ENCODE measurements at places on chromosomes 7 and 10. TPM values are rescaled to one million over a fixed set of nuclear protein-coding genes. Genes with fewer than 3 reads are reported as not detected.

DNA sequence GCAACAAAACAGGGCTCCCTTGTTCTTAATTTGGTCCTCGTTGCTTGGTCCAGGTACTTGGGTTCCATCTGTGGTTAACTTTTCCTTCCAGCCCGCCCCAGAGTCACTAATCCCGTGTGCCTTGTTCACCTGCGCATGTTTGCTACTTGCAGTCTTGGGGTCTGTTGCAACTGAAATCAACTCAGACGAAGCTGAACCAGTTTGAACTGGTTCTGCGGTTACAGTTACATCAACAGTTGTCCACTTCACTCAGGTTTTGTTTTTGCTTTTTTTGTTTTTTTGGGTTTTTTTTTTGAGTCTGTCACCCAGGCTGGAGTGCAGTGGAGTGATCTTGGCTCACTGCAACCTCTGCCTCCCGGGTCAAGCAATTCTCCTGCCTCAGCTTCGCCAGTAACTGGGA lies 34.7 kb downstream of the TRRAP start:
- no peak for DNase-seq

- DNase-seq = no peak
Observed at GRCh38 chr10:114070710-114071109, 27.0 kb downstream of the ADRB1 start.

GRCh38 chr10:97578171-97578844 lies 5.7 kb downstream of the ANKRD2 start:
- no peak for DNase-seq

GRCh38 chr7:124965553-124965952 lies 35.9 kb upstream of the POT1 start:
- no peak for DNase-seq

DNA sequence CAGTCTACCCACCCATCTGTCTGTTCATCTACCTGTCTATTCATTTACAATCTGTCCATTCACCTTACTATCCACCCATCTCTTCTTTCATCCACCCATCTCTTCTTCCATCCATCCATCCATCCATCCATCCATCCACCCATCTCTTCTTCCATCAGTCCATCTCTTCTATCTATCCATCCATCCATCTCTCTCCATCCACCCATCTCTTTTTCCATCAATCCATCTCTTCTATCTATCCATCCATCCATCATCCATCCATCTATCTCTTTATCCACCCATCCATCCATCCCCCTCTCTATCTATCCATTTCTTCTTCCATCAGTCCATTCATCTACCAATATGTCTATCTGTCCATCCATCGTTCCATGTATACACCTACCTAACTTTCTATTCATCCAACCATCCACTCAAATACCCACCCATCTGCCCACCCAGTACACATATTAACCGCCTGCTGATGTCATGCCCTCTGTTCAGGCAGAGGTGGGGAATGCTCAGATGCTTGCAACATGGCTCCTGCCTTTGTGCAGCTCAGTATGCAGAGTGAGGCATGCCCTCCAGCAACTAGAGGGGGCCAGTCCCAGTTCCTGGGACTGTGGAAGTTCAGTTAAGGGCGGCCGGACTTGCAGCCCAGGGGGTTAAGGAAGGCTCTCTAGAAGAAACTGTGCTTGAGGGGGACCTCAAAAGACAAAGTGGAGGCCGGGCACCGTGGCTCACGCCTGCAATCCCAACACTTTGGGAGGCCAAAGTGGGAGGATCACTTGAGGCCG lies 11.3 kb upstream of the MLXIPL start:
- DNase-seq = no peak

DNA sequence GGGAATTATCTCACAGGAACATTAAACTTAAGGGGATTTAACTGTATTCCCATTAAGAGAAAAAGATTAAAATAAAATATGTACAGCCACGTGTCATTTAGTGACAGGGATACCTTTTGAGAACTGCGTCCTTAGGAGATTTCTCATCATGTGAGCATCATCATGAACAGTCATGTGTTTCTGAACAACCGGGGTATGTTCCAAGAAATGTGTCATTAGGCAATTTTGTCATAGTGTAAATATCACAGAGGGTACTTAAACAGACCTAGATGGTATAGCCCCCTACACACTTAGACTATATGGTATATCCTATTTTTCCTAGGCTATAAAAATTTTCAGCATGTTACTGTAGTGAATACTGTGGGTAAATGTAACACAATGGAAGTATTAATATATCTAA lies 840.3 kb downstream of the CNTNAP2 start:
- DNase-seq = no peak

- DNase-seq = no peak
Observed at GRCh38 chr7:26195867-26196657, 4.5 kb downstream of the HNRNPA2B1 start.

DNA sequence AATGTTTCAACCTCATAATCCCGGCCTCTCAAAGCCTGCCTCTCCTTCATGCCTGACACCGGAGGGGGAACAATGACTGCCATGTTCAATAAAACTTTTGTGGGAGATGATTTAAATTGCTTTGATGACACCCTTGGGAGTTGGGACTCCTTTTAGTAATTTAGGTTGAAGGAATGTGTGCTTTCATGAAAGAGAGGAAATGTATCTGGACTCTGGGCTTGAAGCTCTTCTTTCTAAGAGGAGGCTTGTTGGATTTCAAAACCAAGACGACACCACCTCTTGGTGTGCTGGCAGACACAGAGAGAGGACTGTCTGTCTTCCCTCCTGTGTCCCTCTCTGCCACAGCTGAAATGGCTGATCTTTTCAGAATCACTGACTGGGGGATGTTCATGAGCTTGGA lies 168.1 kb downstream of the GALNT17 start:
- no peak for DNase-seq

GRCh38 chr10:24762966-24763623 lies 39.4 kb upstream of the ARHGAP21 start:
- DNase-seq = peak; percentile 31

- DNase-seq = no peak
Observed at GRCh38 chr7:133481676-133482075, 228.8 kb downstream of the EXOC4 start.

- DNase-seq = no peak
Observed at GRCh38 chr7:111132833-111133232, 41.9 kb downstream of the LRRN3 start.

DNA sequence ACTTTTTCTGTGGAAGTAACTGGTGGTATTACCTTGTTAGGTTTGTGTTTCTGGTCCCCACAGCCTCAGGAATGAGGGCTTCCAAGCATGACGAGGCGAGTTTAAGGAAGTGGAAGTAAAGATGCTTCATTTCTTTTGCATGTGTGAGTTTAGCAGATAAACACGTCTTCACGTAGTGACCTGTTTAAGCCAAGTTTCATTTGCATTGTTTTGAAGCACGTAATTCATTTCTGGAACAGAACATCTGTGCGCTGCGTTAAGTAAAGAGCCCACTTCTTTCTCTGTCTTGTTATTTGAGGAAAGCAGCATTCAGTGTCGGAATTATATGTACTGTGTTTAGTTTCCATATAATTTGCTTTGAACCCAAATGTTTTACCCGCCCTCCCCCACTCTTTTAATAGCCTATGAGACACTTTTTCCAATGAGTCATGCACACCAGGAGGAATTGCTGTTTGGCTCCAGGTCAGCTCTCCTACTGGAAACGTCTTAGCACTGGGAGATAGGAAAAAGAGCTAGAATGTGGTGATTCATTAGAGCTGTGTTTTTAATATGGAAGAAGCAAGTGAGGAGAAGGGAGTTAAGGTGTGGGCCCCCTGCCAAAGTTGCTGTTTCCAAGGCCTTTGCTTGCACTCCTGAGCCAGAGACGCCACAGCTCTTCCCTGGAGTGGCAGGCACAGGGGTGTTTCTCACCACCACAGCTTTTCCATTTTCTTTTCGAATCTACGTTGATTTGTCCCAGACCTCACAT lies 36.7 kb downstream of the BTBD16 start:
- DNase-seq = no peak

GRCh38 chr7:81150951-81151361 lies 232.1 kb upstream of the SEMA3C start:
- DNase-seq = no peak

DNA sequence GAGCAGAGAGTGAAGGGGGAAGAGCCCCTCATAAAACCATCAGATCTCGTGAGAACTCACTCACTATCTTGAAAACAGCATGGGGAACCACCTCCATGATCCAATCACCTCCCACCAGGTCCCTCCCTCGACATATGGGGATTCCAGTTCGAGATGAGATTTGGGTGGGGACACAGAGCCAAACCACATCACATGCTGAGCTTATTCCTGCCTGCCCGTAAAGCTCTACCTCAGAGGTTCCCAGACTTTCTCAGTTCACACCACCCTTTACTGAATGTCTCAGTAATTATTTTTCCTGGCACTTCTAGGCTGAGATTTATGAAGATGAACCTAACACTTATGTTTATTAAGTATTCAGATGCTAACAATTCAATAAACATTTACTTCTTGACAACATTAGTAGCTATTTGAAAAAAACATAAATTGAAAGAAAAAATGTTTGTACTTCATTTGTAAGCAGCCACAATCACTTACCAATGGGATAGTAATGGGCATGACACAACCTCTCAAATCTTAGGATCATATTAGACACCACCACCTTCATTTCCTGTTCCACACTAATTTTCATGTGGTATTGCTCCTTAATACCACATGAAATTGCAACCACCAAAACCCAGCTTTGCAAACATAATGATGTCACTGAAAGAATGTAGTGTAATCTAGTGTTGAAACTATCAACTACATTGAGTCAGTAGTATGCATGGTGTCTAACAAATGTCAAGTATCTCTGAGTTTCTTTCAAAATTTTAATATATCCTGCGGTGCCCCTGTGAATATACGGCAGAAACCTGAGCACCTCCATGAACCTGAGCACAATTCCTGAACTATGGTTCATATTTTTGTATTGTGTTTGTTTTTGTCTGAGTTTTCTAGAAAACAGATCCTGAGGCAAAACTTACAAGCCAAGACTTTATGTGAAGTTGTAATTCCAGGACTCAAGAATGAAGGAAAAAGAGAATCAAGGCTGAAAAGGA lies 4.5 kb upstream of the DGKI start:
- no peak for DNase-seq

- DNase-seq = no peak
Observed at GRCh38 chr10:93074147-93074596, 479 bp downstream of the CYP26A1 start.

DNA sequence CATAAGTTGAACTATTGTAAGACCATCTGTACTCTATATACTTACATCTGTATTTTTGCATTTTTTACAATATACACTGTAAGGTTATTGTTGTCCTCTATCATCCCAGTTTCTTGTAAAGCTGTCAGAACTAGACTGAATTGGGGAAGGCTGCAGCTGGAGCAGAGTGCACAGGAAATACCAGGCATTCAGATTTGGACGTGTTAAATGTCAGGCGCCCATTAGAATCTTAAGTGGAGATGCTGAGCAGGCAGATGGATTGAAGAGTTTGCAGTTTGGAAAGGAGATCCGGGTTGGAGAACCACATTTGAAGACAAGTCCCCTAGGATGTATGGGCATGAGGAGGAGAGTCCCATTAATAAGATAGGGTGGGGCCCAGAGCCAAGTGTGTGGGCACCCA lies 40.4 kb downstream of the MTURN start:
- DNase-seq = no peak

DNA sequence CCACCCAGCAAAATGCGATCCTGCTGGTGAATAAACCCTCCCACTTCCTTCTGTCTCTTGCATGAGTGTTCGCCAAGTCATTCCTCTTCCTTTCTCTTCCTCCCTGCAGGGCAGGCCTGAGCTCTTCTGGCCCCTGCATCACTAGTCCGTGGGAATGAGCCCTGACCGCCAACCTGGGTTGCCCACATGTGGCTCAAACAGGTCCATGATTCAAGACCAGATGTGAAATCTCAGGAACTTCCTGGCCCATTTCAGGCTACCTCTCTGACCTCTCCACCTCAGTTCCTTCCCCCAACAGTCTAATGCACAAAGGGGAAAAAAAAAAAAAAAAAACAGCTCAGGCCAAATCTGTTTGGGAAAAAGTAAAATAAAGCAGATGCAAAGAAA lies 5.4 kb upstream of the YWHAG start:
- no peak for DNase-seq

- no peak for DNase-seq
Observed at GRCh38 chr10:99548041-99548530, 15.3 kb downstream of the NKX2-3 start.

GRCh38 chr10:24446739-24447138 lies 237.8 kb downstream of the KIAA1217 start:
- DNase-seq = no peak

- no peak for DNase-seq
Observed at GRCh38 chr7:147804032-147804431, 786.5 kb upstream of the C7orf33 start.

DNA sequence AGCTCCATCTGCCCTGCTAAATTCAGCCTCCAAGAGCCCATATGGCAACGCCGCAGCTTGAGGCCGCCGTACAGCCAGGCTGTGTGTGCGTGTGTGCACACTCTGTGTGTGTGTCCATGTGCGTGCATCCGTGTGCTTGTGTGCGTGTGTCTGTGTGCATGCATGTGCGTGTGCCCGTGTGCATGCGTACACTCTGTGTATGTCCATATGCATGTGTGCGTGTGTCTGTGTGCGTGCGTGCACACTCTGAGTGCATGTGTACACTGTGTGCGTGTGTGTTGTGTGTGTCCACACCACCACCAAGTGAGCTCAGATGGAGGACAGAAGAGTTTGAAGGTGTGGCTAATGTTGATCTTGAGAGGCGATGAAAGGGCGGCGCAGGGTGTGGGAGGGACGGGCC lies 30.0 kb downstream of the SMKR1 start:
- DNase-seq = no peak

GRCh38 chr7:29652556-29652955 lies 88.9 kb downstream of the PRR15 start:
- no peak for DNase-seq

GRCh38 chr10:17737027-17737965 lies 14.7 kb upstream of the TMEM236 start:
- DNase-seq = no peak

DNA sequence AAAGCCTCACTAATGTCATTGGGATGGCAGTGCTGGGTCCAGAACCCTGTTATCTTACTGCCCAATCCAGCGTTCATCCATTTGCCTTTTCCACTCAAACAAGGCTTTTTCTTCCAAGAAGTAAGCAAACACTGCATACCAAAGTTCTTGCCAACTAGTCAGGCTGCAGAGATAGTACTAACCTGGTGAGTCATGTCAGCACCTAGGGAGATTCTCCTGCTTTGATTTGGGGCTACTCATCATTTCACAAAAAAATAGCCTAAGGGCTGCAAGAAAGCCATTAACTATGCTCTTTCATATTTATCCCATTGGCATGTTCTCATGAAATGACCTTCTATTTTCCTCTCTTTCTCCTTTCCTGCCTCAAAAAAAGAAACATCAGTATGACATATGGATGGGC lies 142.6 kb downstream of the TWIST1 start:
- DNase-seq = no peak

GRCh38 chr10:88042160-88043100 lies 179.0 kb downstream of the PTEN start:
- DNase-seq = no peak

GRCh38 chr10:52220947-52221346 lies 93.1 kb upstream of the DKK1 start:
- DNase-seq = no peak

GRCh38 chr10:96417441-96417840 lies 58.6 kb upstream of the OPALIN start:
- DNase-seq = no peak

TMEM270 gene
- polyA plus RNA-seq = not detected

CALY gene
- 0.24 TPM for polyA plus RNA-seq

CLEC2L gene
- 1.3 TPM for polyA plus RNA-seq

TASOR2 gene
- 40.3 TPM for polyA plus RNA-seq

TMEM225B gene
- polyA plus RNA-seq = 1.4 TPM

TRIP6 gene
- polyA plus RNA-seq = 96.6 TPM

PNLIPRP1 gene
- polyA plus RNA-seq = 0.24 TPM

PAOX gene
- 8.4 TPM for polyA plus RNA-seq

C10orf105 gene
- 0.26 TPM for polyA plus RNA-seq

TLX1 gene
- polyA plus RNA-seq = not detected

HTRA1 gene
- 179 TPM for polyA plus RNA-seq
